ENCODE measurements at places on chromosomes 11 and 22.

DNA sequence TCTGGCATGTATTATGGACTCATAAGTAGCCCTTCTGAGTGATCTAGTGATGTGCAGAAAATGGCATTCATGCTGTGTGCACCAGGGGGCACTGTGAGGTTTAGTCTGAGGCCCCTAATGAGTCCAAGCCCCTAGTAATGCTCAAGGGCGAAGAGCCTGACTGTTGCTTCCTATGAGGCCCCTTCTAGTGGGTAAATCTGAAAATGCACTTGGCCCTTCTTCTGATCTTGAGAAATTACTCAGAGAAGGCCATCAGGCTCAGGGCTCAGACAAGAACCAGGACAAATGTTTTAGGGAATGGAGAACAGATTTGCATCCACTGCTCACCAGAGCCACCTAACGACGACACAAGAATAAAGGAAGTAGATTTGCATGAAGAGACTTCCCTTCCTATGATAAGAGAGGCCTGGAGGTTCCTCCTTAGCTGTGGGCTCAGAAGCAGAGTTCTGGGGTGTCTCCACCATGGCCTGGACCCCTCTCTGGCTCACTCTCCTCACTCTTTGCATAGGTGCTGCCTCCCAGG lies 75.8 kb downstream of the GGTLC2 start:
- peak; percentile 26 for DNase-seq

- peak; percentile 99 for DNase-seq
These were observed 143.0 kb upstream of the SORL1-AS1 start for GRCh38 chr11:121595717-121596161.

GRCh38 chr11:2090172-2091111 lies 48.7 kb downstream of the IGF2 start:
- DNase-seq: no peak

DNA sequence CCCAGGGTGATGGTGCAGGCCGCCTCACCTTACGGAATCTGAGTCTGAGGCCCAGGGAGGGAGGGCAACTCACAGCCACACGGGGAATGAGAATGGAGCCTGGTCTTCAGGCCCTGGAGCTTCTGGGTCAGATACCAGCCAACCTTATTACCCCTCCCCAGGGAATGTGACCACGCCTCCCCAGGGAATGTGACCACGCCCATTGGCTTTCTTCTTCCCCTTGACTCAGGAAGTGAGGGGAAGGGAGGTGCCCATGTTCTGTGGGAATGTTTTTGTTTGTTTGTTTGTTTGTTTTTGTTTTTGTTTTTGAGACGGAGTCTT lies 57.5 kb upstream of the RBFOX2 start:
- no peak for DNase-seq

GRCh38 chr11:79263001-79263400 lies 177.8 kb downstream of the TENM4 start:
- DNase-seq: no peak

GRCh38 chr22:23278883-23279675 lies 98.8 kb downstream of the BCR start:
- DNase-seq: no peak

DNA sequence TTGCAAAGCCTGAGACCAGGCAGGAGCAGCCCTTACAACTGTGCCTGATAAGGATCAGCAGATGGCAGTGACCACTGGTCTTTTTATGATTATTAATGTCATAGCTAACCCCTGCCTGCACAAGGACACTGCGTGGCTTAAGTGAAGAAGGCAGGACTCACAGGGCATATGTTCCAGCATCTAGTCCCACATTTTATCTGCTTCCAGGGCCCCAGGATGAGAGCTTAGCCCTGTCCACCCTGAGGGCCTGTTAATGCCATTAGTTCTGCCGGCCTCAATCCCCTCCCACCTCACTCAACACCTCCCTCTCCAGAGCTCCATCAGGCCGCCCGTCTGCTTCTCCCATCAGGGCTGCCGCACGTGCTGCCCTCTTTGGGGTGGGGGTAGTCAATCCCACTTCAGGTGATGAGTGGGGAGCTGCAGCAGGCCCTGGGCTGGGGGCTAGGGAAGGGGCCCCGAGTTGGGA lies 33.1 kb upstream of the TSPAN18 start:
- no peak for DNase-seq

- no peak for DNase-seq
These were observed 66.0 kb downstream of the FEZ1 start for GRCh38 chr11:125429807-125430678.

- DNase-seq: no peak
These were observed 92.5 kb downstream of the TMPRSS5 start for GRCh38 chr11:113613619-113614018.

DNA sequence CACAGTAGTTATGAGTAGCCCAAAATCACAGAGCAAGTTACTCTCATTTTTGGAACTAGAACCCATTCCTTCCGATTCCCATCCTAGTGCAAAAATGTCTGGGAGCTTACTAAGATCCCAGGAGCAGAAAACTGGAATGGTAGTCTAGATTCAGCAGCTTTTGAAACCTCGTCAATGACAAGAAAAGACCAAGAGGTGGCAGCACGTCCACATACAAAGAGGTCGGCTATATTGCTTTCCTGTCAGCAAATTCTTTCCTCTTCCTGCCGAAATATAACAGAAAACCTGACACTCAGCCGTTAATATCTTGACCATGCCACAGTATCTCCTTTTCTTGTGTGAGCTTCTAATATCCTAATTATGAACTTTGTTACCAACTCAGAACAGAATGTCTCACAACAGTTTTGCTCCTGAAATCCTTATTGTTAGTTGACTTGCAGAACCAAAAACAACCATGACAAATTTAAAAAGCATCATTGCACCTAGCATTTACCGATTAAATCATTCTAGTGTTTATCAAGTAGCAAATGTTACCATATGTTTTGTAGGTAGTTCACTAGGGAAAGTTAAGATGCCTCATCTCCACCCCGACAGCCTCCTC lies 92.8 kb upstream of the OR9G4 start:
- DNase-seq: peak; percentile 44

- peak; percentile 43 for DNase-seq
These were observed 257.4 kb upstream of the UBASH3B start for GRCh38 chr11:122398167-122398566.

- no peak for DNase-seq
These were observed 2.0 kb downstream of the PLEKHA7 start for GRCh38 chr11:17012179-17012578.

- DNase-seq: no peak
These were observed 18.0 kb downstream of the TMEM258 start for GRCh38 chr11:61774411-61774810.

DNA sequence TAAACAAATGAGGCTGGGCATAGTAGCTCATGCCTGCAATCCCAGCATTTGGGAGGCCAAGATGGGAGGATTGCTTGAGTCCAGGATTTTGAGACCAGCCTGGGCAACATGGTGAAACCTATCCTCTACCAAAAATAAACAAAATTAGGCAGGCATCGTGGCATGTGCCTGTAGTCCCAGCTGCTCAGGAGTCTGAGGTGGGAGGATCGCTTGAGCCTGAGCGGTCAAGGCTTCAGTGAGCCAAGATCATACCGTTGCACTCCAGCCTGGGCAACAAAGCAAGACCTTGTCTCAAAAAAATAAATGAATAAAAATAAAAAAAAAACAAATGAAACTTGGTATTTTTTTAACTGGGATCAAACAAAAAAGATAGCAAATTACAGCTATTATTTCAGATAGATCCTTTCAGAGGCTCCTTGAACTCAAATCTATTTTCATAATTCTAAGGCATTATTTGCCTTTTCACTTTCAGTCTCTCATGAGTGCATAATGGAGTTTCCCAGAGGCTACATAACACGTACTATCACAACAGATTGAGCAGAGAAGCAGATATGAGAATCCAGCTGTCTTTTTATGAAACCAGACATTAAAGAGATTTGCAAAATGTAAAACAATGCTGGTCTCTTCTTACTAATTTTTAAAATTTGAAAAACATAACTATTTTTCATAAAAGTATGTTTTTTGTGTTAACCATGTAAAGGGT lies 23.1 kb downstream of the DDIAS start:
- DNase-seq: no peak

DNA sequence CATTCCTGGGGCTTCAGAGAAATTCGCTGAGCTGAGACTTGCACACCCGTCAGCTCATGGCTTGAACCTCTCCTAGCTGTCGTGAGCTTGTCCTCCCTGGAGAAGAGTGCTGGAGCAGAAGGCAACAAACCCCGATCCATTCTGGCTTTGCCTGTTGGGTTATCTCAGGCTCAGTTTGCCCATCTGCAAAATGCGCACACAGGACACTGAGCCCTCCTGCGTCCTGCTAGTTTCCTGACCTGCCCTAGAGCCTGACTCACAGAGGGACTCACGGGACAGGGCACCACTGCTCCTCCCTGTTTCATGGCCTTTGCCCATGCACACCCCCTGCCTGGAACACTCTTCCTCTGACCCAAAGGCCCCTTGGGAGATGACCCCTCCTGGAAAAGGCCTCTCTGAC lies 365.0 kb downstream of the MN1 start:
- DNase-seq: no peak

GRCh38 chr11:12675951-12676711 lies 1.9 kb downstream of the TEAD1 start:
- peak; percentile 48 for DNase-seq

- DNase-seq: no peak
These were observed 67.9 kb upstream of the OR4B1 start for GRCh38 chr11:48148749-48149148.

DNA sequence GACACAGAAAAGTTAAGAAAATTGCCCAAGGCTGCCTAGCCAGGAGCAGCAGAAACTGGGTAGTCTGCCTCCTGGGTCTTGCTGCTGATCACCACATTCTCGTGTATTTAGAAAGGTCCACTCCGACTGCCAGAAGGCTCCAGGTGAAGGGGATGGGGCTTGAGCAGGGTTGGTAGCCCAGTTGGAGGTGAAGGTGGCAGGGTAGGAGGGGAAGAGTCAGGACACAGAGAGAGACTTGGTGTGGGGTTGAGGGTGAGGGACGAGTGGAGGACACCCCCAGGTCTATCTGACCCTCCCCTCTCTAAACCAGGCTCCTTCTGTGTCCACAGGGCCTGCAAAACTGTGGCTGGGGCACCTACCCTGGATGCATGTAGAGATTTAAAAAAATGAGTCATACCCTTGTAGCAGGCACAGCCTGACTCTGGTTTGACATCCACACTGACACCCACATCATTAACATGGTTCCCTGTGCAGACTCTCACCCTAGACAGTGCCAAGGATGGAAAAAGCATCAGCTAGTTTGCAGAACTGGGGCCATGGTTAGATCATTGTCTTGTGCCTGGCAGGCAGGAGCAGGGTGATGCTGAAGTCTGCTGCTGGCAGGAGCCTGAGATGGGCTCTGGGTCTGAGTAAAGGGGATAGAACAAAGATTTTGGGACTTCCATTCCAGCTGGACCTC lies 273.2 kb downstream of the TENM4 start:
- DNase-seq: no peak

DNA sequence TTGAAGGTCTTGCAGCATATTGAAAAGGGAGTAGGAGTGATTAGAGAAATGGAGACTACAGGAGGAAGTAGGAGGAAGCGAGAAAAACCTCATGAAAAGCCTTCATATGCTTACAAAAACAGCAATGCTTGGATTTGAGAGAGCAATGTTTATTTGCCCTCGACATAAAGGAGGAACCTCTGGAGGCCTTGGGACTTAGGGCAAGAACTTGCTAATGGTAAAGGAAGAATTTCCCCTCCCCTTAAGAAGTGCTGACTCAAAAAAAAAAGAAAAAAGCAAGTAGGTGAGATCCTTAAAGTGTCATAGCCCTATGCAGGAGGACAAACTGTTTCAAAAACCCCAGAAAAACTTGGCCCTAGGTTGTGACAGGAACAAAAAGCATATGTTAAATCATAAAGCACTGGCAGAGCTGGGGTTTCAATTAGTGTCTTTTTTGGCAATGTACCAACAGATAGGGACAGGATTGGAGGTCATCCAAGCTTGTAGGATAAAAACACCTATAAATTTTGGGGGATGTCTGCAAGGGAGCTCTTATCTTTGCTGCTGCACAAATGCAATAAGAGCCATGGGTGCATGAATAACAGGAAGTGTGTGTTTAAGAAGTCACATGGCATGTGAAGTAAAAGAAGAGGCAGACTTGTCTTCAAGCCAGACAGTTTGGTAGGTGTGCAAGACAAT lies 4.9 kb downstream of the GLYAT start:
- no peak for DNase-seq

- no peak for DNase-seq
These were observed 933.5 kb downstream of the BRD1 start for GRCh38 chr22:48894064-48894671.

- peak; percentile 54 for DNase-seq
These were observed 98.3 kb upstream of the CHRM4 start for GRCh38 chr11:46489656-46490560.

DNA sequence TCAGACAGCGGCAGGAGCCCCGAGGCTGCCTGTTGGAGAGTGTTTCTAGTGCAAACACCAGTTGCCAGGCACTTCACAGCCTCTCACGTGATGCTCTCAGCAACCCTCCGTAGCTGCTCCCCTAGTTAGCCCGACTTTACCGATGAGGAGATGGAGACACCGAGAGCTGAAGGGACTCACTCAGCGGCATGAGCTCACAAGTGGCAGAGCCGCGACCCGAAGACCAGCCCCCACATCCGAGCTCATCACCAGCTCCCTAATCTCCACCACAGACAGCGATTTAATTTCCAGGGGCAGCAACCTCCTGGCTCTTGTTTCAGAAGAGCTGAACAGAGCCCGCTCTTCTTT lies 28.7 kb upstream of the RTL6 start:
- no peak for DNase-seq

DNA sequence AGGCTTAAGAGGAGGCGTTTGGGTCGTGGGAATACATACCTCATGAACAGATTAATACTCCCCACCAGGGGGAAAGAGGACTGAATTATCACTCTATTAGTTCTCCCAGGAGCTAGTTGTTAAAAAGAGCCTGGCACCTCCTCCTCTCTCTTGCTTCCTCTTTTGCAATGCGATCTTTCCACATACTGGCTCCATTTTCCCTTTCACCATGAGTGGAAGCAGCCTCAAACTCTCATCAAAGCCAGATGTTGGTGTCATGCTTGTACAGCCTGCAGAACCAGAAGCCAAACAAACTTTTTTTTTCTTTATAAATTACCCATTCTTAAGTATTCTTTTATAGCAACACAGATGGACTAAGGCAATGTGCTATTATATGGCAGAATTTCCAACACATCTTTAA lies 258.5 kb downstream of the FAM76B start:
- peak; percentile 68 for DNase-seq

- no peak for DNase-seq
These were observed 67.3 kb downstream of the HIPK3 start for GRCh38 chr11:33324302-33324985.

All from fibroblast of skin of right quadriceps (primary cell).